ENCODE measurements at places on chromosomes 16 and 17. TPM values are rescaled to one million over a fixed set of nuclear protein-coding genes. Genes with fewer than 3 reads are reported as not detected.

Gene KRT33A
- not detected for total RNA-seq

Gene NR1D1
- 3.9 TPM for total RNA-seq

Gene KRT17
- 25.7 TPM for total RNA-seq

Gene CDC27
- total RNA-seq: 97.0 TPM

Gene RGS9
- total RNA-seq: 1.3 TPM

Gene ASGR1
- total RNA-seq: 0.36 TPM

Gene TBX4
- not detected for total RNA-seq

Gene ZSWIM7
- total RNA-seq: 14.9 TPM

Gene UTS2R
- not detected for total RNA-seq

Gene TLCD2
- 5.2 TPM for total RNA-seq

Gene ATF7IP2
- 1.3 TPM for total RNA-seq

Gene SLFN14
- not detected for total RNA-seq

Gene ZNF594
- 9.6 TPM for total RNA-seq

Gene CCR7
- total RNA-seq: not detected

Gene ADCY7
- 86.2 TPM for total RNA-seq

Gene SLC47A1
- 4.3 TPM for total RNA-seq

Gene GNGT2
- total RNA-seq: 0.36 TPM

Gene NECAB2
- total RNA-seq: under 0.01 TPM

Gene RAMP2
- total RNA-seq: not detected

Gene NLE1
- total RNA-seq: 19.2 TPM

Gene IRF8
- total RNA-seq: not detected

Gene RBFOX1
- total RNA-seq: not detected

Gene PTX4
- total RNA-seq: 0.16 TPM

Gene FOXO3B
- total RNA-seq: 16.8 TPM

Gene C1QL1
- total RNA-seq: 0.49 TPM

Gene WSCD1
- total RNA-seq: under 0.01 TPM

Gene ADAM11
- 1.3 TPM for total RNA-seq

Gene VASN
- 228 TPM for total RNA-seq

Gene FAM20A
- total RNA-seq: 8.1 TPM

Measured in hair follicle dermal papilla cell (primary cell).